ENCODE measurements at places on chromosomes 5 and 9.

DNA sequence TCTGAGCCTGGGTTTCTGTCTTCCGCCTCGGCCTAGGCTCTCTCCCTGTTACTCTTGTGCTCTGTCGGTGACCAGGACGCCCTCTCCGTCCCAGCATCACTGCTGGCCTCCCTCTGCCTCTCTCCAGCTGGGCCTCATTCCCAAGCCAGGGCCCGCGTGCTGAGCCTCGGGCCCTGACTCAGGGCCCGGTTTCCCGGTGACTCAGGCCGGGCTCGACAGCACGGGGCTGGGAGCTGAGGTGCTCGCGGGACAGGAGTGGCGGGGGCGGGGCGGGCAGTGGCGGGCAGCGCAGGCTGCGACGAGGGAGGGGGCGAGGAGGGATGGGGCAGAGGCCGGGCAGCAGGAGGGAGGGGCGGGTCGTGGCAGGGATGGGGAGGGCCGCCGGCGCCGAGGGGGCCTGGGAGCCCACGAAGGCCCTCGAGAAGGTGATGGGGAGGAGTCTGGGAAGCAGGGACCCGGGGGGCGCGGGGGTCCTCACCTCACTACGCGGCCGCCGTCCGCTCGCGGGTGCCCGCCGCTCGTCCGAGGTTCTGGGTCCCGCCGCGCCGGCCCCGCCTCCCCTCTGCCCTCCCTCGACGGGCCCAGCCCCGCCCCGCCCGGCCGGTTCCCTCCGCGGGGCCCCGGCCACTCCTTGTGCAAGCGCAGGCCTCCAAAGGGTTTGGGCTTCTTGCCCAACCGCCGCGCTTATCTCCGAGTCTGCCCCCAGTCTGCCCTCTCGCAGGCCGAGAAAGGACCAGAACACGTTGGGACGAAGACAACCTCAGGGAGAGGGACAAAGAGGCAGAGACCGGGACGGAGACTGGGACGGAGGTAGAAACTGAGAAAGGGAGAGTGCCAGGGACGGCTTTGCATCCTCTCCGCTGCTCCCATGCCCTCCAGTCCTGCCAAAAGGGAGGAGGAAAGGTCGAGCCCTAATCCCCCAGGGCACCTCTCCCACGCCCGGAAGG is at the start of gene ARAP3:
ARAP3 (minus strand) TSS at position 536 of the 947 bp plus-strand sequence. CDS start 1,744 bp downstream, outside the sequence.
- DNase-seq: peak; percentile 86

GRCh38 chr9:84655447-84655846 is 14.1 kb upstream of the NTRK2 start:
- DNase-seq: no peak

DNA sequence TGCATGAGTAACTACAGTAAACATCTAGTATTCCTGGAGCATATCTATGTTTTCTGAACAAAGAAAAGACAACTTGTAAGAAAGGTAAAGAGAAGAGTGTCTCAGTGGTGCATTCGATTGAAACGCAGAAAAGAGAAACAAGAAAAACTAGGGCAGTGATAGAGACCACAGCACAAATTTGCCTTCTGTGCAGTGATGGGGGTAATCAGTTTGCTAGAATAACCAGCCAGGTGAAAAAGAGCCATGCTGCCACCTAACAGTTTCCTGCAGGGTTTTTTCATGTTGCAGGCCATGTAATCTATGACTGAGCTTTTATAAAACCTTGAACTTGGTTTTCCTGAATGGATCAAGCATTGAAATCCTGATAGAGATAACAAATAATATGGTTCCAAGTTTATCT is 198.4 kb upstream of the MEF2C start:
- DNase-seq: no peak

DNA sequence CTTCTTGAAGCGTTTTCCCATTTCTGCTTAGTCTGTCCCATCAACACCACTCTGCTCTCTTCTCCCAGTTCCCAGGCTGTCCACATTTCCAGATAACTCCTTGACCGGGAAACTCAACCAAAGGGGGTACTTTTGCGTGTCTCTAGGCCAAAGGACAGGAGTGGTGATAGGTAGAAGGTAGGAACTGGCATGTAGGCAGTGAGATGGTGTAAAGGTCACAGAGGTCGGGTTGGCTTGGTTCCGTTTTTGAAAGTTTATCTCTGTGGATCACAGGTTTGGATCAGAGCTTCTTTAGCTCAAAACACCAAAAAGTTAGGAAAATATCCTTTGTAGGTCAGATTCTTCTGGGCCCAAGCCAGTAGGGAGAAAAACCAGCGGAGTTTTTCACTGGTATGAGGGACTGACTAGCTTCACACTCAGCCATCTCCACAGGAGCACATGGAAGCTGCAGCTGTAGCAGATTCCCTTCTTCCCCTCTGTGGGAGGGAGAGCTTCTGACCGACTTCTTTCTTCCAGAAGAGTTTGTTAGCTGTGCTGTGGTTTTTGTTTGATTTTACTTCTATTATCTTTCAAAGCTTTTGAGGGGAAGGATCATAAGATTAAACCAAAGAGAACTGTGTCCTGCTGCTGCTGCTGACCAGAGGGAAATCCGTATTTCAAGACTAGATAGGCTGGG is 98.4 kb upstream of the DMRT1 start:
- DNase-seq: no peak

- no peak for DNase-seq
Measured at GRCh38 chr5:32088214-32088613, 85.9 kb downstream of the GOLPH3 start.

DNA sequence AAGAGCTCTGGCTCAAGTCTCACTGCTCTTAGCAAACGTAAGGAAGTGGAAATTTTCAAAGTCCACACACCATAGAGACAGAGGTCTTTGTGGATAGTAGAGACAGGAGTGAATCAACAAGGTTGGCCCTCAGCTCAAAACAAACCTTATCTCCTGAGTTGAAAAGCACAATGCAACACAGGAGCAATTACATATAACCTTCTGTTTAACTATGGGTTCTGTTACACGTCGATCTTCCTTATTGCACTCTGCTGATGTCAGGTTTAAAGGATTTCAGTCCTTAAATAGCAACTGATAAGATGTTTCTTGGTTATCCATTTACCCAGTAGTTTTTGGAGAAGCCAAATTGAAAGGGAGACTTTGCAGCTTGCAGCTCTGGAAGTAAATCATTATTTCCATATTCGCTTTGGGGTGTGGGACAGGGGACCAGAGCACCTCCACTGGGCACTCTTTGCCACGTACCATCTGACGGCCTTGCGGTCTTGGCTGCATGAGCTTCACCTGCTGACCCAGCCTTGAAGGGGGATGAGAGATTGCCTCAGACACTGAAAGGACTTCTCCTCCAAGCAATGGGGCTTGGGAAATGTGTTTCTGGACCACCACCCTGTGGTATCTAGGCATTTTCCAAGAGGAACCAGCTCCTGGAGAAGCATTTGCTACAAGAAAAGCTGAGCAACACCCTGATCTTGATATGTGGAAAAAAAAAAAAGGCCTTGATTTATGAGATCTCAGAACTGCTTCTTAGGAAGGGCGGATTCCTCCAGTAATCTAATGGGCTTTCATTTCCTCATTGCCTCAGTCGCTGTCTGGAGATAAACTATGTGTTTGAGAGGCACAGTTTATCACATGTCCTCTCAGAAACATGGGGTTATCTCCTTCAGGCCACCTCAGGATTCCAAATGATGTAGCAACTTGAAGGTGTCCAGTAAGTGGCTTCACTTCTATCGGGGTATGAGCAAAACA is 56.2 kb upstream of the ZNF622 start:
- DNase-seq: no peak

GRCh38 chr5:57276353-57276752 is 102.5 kb downstream of the GPBP1 start:
- DNase-seq: no peak

- DNase-seq: no peak
Measured at GRCh38 chr5:135353952-135354721, 44.9 kb downstream of the MACROH2A1 start.

DNA sequence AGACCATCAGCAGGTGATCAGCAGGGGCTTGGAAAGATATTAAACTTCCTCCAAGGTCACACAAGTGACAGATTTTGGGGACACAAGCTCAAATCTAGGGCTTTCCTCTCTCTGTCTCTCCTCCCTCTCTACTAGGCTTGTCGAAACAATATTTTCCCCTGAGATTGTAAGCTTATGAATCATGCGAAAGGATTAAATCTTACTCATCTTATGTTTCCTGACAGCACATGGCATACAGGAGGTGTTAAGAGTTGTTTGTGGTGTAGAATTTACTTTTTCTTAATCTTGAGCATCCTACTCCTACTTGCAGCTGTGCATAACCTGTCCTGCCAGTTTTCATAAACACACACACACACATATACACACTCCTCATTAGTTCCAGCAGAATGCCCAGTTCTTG is 186.3 kb downstream of the MARCHF11 start:
- no peak for DNase-seq

- no peak for DNase-seq
Measured at GRCh38 chr5:10220248-10220647, 29.4 kb downstream of the ATPSCKMT start.

DNA sequence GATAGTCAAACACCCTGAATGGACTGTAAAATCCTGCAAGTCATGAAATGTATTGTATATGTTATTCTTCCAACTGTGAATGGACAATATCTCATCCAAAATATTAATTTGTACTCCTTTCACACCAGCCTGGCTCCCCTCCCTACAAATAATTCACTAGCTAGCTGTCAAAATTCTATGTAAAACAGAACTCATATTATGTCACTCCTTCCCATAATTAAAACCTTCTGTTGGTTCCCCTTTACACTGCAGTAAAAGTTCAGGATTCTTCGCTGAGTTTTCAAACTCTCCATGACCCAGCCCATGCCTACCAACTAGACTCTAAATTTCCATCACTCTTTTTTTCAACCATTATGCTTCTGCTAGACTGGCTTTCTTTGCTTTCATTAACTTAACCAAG is 857.1 kb downstream of the TAF11L14 start:
- DNase-seq: no peak

DNA sequence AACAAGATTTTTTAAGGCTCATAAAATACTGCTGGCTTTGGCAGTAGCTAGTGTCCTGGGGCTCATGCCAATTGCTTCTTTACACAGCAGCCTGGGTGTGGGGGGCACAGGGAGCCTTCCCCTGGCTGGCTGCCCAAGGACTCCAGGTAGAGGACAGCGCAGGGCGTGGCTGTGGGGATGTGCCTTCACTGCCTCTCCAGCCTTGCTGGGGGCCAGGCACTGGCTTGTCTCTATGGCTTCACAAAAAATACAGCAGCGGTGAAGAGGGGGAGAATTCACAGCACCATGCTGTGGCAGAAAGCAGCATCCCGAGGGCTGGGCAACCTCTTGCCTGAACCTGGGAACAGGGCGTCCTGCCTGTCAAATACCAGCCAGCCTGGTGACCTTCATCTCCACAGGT is 57.4 kb downstream of the DAP start:
- no peak for DNase-seq

DNA sequence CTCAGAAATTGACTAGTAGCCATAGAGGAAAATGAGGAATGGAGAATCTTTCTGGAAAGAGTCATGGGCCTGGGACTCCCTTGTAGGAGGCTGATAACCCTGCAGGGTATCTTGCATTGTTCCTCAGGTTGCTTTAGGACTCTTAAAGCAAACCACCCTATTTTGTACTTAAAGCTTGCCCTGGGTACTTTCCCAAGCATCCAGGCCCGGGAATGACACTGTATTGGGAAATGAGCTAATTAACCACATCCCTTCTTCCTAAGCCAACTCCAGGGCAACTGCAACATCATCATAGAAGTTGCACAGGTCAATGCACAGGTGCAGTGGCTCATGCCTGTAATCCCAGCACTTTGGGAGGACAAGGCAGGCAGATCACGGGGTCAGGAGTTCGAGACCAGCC is 55.9 kb downstream of the UGCG start:
- DNase-seq: no peak

DNA sequence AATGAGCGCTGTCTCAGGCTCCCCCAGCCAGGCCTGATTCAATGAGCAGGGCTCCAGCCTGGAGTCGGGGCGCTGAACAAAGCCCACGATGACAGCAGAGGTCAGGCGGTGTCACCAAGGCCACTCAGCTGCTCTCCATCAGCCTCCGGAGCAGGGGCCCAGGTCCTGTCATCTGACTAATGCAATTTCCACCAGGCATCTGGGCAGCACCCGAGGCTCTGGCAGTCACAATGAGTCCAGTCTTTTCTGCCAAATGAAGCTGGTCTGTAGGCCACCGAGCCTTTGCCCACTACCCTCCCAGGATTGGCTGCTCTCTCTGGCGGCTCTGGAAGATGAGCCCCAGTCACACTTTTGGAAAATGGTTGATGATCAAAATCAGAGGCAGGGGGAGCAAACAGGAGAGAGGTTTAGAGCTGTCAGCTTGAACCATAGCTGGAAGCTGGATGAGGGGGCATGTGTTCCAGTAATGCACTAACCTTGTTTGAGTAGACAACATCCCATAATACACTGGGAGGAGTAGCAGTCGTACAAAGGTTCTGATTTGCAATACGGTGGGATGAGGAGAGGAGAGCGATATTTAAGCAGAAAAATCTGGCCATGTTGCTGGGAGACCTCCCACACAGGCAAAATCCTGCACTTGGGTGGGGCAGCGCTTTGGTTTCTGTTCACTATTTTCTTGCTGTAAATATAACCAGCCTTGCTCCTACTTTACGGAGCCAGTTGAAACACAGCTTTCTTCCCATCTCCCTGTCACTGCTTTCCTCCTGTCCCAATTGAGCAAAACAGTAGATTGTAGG is 306.4 kb upstream of the PANK3 start:
- DNase-seq: no peak

GRCh38 chr9:131703697-131704096 is 36.2 kb downstream of the RAPGEF1 start:
- no peak for DNase-seq

GRCh38 chr9:37998881-37999587 is 70.0 kb downstream of the SHB start:
- peak; percentile 85 for DNase-seq

DNA sequence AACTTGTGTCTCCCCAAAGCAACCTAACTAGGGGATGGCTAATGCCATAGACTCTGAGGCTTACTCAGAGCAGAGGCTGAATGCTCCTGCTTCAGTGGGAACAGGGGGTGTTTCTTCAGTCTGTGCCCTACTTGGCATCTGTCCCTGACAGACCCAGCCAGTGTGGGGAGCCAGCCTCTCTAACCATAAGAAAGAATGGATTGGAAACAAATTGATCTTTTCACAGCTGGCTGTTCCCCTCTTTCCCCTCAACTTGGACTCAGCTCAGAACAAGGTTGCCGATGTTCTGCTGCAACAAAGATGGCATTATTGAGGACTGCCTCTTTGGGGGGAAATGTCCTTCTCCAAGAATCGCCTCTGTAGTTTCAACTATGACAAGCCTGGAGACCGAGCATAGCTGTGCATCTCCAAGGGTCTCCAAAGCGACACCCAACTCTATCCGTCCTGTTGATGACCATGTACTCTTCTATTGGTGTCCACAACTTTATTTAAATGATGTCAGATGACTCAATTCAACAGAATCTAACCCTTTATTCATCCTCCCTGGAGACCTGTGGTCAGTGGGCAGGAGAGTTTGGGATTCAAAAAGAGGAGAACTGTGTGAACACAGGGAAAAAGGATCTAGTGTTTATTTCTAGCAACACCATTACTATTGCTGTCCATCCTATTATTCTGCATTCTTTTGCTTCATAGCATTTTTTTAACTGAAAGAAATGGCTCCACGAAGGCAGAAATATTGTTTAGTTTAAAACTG is 24.7 kb upstream of the TNC start:
- no peak for DNase-seq

DNA sequence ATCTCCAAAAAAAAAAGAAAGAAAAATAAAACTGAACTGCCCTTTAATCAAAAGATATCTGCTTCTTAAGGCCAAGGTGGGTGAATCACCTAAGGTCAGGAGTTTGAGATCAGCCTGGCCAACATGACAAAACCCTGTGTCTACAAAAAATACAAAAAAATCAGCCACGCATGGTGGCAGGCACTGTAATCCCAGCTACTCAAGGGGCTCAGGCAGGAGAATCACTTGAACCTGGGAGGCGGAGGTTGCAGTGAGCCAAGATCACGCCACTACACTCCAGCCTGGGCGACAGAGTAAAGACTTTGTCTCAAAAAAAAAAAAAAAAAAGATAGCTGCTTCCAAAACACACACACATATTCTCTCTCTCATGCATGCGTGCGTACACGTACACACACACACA is 17.8 kb downstream of the SCAI start:
- DNase-seq: no peak

Data from CD14-positive monocyte (primary cell).